ENCODE measurements at places on chromosomes 6 and 20.
A peak's percentile ranks its signal among the peaks of the same experiment; 100 is the strongest.

DNA sequence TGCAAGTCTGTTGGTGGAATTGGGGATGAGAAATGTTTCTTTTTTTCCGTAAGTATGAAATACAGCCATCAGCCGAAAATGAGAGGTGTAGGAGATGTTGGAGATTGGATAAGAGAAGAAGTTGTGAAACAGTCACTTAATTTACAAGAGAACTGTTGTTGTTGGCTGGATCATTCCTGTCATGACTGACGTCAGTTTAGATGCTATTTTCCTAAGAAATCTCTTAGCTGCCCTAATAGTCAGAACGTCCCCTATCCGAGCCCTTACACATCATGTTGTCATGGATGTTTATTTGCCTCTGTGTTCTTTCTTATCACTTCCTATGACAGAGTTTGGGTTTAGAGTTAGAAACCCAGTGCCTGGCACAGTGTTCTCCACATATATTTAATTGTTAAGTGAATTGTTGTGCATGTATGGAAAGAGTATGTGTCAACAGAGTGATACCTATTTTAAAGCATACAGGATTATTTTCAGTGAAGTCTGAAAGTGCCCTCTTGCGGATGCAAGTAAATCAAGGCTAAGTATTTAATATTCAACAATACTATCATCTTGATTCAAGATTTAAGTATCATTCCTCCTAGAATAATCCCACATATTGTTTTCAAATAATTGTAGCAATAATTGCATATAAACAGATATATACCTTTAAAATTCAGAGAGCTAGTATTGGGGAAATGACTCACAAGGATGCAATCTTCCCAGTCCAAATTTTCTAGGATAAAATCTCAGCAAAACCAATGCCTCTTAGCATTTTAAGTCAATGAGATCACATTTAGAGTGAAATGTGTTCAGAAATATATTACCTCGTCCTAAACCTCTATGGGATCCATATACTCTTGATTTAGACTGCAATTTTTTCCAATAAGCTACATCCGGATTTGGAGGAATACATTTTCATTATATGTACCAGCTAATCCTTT lies 309.9 kb upstream of the NOX3 start:
- DNase-seq: no peak

DNA sequence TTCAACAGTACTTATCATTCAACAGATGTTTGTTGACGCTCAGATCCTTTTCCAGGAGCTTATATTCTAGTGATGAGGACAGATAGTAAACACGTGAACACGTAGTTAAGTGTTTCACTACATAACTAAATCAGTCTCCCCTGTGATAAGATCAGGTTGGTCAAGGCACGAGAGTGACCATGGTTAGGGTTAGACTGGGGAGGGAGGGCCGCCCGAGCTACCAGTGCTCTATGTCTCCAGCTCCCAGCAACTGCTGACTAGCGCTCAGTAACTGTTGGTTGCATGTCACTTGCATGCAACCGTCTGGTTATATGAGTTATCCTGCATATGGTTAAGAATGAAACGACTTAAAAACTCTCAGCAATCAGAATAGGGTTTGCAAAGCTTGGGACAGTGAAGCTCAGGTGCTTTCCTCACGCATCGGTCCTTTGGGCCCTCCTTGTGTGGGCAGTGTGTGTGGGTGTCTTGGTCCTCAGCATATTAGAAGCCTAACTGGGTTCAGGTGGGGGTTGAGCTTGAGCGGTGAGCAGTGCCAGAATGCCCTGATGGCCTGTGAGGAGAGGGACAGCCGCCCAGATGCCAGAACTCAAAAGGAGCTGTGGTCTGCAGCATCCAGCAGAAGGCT lies 120.8 kb downstream of the ARID1B start:
- DNase-seq: no peak

- DNase-seq: no peak
These were observed 6.6 kb downstream of the ADAM33 start for GRCh38 chr20:3674995-3675900.

DNA sequence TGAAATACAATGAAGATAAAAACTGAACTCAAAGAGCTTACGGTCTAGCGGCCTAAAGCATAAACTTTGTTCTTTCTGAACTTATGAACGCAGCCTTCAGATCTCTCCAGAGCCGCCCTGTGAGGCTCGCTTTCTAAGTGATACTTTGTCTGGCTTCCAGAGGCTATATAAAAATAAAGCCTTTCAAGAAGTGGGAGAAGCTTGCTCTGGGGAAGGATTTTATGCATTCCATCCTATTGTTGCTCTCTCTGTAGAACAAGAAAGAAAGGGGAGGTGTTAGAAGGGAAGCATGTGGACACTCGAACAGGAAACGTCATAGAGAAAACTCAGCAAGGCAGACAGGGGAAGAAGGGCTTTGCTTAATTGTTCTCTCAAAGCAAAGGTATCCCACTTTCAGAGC lies 77.0 kb downstream of the TBX18 start:
- DNase-seq: no peak

GRCh38 chr6:89357390-89357789 lies 4.9 kb upstream of the UBE2J1 start:
- no peak for DNase-seq

GRCh38 chr20:49751397-49751736 lies 37.7 kb upstream of the B4GALT5 start:
- no peak for DNase-seq

GRCh38 chr20:58394801-58395200 lies 5.8 kb downstream of the VAPB start:
- DNase-seq: no peak

GRCh38 chr6:56764081-56764566 lies 121.4 kb upstream of the DST start:
- peak; percentile 64 for DNase-seq

- no peak for DNase-seq
These were observed 751.9 kb upstream of the CHD6 start for GRCh38 chr20:42370075-42370474.

DNA sequence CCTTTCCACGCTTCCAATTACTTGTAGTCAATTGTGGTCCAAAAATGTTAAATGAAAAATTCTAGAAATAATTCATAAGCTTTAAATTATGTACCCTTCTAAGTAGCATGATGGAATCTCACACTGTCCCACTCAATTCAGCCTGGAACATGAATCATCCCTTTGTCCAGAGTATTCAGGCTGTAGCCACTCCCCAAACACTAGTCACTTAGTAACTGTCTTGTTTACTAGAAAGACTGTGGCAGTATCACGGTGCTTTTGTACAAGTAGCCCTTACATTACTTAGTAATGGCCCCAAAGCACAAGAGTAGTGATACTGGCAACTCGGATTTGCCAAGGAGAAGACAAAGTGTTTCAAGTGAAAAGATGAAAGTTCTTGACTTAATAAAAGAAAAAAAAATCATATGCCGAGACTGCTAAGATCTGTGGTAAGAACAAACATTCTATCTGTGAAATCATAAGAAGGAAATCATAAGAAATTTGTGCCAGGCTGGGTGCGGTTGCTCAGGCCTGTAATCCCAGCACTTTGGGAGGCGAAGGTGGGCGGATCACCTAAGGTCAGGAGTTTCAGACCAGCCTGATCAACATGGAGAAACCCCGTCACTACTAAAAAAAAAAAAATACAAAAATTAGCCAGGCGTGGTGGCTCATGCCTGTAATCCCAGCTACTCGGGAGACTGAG lies 168.5 kb upstream of the SIM1 start:
- DNase-seq: no peak

GRCh38 chr6:90202156-90202555 lies 94.5 kb downstream of the BACH2 start:
- no peak for DNase-seq

DNA sequence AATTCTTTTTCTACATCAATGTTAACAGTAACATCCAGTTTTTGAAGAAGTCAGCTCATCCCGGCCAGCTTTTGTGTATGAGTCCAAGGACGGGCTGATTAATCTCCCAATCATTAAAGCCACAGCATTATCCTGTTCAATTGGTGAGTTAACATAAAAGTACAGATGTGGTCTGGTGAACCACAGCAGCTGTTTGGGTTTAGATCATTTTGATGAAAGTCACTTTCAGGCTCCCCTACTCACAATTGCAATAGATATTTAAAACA lies 69.0 kb upstream of the NFATC2 start:
- DNase-seq: no peak

GRCh38 chr6:16511040-16511660 lies 250.1 kb downstream of the ATXN1 start:
- peak; percentile 33 for DNase-seq

- peak; percentile 57 for DNase-seq
These were observed at the start of gene CD24 for GRCh38 chr6:106974336-106974998. TSS of gene CD24 (minus strand) at chr6:106974729. CDS start at chr6:106974646, 83 bp downstream.

- no peak for DNase-seq
These were observed 140.8 kb upstream of the ARMC2 start for GRCh38 chr6:108707328-108707976.

- no peak for DNase-seq
These were observed 22.1 kb downstream of the RPP40 start for GRCh38 chr6:4981761-4982160.

GRCh38 chr20:38157635-38158495 lies 7.2 kb downstream of the TGM2 start:
- no peak for DNase-seq

DNA sequence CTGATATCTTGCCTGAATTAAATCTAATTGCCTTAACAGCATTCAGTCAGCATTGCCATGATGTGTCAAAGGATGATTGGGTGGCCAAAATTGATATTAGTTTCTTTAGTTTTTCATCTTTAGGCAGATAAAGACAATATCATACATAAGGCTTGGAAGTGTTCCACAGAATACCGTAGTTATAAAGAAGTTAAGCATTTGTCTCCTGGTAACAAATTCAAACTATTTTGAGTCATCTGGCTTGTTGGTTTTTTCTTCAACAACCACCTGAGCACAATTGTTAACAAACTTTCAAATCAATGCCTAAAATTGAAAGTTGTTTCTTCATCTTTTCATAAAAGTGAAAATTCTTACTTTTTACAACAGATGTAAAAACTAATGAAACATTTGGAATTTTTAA lies 47.5 kb upstream of the ADGRF5 start:
- DNase-seq: no peak

- no peak for DNase-seq
These were observed 28.0 kb downstream of the NOL7 start for GRCh38 chr6:13643125-13643524.

GRCh38 chr6:137230956-137231555 lies 11.9 kb upstream of the IFNGR1 start:
- DNase-seq: no peak

DNA sequence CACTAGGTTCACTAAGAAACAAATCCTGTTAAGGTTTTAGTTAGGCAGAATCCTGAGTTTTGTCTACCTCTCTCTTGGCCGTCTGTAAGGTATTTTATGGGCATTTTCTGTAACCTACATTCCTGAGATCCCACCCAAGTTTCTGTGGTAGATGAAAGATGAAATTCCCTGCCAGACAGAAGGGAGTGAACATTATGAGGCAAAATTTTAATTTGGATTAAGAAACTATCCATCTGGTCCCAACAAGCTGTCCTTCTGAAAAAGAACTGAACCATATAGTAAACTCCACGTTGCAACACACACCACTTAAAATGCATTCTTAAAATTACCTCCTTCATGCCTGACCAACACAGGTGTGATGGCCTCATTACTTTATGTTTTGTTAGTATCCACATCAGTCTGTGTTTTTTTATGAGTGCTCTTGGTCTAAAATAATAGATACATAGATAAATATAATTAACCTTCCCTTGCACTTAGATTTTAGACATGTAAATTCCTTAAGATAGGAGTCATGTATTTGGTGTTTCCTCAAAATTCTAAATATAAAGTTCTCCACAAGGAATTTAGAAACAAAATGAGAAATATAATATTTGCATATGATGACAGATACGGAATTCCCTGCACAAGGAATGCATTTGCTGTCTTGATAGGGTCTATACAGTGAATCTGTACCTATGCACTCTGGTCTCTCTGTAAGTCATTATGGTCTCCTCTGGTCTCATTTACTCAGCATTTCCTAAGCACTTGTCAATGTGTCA lies 86.5 kb downstream of the CHD6 start:
- DNase-seq: no peak

DNA sequence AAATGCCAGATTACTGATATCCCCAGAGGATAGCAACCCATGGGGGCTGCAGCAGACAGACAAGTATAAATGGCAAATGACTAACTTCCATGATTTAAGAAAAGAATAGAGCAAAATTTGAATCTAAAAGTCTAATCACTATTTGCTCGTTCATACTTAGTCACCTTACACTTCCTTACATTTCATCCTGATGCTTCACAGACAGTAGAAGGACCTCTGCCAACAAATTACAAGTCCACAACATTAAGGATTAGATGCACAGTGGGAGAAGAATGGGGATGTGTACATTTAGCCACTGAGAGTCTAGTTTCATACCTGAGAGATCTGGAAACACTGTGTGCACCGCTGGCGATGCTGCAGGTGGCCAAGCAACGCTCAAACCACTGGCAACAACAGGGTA lies 72.4 kb downstream of the FYN start:
- no peak for DNase-seq

GRCh38 chr20:563187-563586 lies 19.6 kb upstream of the CSNK2A1 start:
- no peak for DNase-seq

DNA sequence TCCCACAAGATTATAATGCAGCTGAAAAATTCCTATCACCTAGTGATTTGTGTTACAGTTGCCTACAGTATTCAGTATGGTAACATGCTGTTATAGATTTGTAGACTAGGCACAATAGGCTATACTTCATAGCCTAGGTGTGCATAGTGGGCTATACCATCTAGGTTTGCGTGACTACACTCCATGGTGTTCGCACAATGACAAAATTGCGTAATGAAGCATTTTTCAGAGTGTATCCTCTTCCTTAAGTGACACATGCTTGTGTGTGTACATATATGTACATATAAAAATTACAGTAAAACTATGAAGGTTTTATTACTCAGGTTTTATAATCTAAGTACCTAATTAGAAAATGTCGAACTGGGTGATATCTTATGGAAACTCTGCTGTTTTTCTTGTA lies 133.0 kb downstream of the FARS2 start:
- DNase-seq: no peak

DNA sequence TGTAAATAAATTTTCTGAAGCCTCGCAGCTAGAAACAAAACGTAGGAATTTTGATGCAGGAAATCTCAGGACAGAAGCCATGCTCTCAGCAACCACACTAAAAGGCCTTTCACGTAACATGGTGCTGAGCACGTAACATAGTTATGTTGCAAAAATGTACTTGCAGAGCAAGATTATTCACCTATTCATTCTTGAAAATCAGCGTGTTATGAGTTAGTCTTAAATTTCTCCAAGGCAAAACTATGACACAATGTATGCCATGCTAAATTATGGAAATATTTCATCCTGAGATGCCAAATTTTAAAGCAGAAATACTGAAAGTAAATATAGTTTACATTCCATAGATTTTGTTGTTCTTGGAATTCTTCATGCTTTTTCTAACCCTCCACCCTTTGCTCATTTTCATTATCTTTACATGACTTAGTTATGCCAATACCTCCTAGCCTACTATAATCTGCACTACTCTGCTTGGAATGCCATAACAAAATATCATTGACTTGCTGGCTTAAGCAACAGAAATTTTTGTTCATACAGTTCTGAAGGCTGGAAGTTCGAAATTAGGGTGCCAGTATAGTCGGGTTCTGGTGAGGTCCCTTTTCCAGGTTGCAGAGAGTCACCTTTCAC lies 179.8 kb upstream of the BMP5 start:
- DNase-seq: no peak
